ENCODE measurements at places on chromosomes 16 and 17.

- DNase-seq, result peak; percentile 16
Measured at GRCh38 chr17:50627782-50628601, 6.7 kb upstream of the ABCC3 start.

DNA sequence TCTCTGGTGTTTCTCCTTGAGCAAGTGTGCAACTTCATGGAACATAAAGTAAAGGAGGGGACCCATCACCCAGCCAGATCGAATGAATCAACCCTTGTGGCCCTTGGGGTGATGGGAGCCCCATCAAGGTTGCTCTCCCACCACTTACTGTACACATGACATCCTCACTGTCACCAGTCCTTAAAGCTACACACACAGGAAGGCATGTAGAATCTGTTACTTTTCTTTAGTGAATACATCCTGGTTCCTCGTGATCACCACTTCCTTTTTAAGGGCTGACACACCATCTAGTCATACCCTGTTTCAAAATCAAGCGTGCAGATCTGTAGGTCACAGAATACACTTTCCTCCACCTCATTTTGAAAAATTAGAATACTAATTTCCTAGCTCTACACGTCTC, 22.6 kb upstream of the MPHOSPH6 start:
- DNase-seq, result peak; percentile 68

DNA sequence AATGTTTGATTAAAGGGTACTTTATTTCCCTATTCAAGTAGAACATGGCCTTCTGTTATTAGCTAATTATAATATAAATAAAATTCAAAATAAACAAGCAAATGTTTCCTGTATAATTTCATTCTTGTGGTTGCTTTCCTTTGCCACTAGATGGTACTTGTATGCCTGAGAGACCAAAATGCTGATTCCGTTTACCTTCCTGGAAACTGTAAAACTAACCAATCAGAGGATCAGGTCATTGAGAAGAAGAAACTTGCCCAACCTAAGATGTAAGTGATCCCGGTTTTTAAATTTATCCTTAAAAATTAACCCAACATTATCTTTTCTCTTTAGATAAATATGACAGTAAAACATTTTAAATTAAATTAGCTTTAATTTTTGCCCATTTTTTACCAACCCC, 8.1 kb upstream of the ABCA5 start:
- DNase-seq, result no peak

DNA sequence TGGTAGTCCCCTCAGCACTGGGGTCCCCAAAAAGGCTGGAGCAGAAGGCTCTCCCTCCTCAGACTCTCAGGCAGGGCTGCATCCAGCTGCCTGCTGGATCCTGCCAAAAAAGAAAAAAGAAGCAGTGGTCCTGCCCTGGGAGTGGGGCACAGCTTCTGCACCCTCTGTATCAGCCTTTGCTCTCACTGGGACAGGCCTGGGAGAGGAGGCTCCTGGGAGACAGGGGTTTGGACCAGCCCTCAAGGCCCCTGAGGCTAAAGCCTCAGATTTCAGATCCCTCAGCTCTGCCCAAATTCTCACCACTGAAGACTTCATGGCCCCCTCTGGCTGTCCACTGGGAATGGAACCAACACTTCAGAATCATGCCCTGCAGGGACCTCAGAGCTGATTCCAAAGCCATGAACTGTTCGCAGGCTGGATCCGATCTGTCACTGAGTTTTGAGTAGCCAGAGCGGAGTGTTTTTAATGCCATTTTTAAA, 96.9 kb downstream of the C16orf78 start:
- DNase-seq, result no peak

- DNase-seq, result no peak
Measured at GRCh38 chr17:66990047-66990446, 25.5 kb downstream of the CACNG4 start.

DNA sequence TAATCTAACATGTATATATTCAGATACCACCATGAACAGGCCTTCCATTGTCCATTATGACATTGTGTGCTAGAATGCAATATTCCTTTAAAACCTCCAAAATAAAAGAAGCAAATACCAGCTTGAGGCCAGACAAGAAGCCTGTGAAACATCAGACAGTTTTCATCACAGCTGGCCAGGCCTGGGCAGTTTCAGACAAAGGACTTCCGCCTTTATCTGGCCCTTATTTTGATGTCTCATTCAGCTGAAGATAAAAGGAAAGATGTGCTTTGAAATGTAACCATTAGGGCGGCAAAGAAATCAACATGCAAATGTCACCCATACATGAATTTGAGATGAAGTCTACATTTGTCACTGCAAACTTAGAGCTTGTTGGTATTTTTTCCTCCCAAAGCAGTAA, 737.5 kb downstream of the KCNJ2 start:
- no peak for DNase-seq

DNA sequence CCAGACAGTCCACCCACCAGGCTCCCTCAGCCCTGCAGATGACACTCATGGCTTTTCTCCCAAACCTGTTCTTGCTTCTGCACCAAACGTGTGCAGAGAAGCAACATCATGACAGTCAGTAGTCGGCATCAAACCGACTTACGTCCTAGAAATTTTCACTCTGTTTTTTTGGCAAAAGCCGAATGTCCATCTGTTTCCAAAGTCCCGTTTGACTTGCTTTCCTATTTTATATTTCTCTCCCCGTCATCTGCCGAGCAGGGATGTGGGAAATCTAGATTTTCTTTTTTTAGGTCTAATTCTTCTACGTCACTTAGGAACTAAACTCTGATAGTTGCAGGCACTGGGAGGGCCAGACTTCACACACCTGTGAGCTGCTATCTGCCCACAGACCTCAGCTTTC, 104.9 kb downstream of the RMI2 start:
- no peak for DNase-seq

DNA sequence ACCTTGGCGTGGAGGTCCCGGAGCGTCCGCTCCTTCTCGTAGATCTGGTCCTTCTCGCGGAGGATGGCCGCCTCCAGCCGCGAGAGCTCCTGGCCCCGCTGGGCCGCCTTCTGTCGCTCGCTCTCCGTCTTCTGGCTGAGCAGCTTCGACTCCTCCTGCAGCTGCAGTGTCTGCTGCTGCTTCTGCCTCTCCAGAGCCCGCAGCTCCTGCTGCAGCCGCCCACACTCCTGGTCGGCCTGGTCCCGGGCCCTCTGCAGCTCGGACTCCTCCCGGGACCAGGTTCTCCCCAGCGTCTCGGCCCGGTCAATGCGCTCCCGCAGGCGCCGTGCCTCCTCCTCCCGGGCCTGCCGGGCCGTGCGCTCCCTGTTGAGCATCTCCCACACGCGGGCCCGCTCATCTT, 7.6 kb downstream of the CDK3 start:
- no peak for DNase-seq

DNA sequence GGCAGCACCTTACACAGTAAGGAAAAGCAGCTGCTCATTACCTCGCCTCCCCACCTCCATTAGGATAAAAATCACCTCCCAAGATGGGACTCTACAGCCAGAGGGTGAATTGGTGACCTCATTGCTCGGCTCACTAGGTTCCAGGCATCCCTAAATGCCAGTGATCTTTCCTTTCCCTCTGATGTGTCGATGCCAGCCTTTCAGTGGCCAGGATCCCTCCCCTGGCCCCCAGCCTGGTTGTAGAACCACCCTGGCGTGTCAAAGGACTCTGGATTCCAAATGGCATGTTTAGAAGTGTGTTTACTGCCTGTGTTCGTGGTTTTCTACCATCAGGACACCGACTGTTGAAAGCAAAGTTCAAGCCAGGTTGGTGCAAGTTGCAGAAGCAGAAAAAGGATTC, 72.1 kb upstream of the LYRM9 start:
- no peak for DNase-seq

- no peak for DNase-seq
Measured at GRCh38 chr16:79725051-79725450, 124.5 kb upstream of the MAF start.

DNA sequence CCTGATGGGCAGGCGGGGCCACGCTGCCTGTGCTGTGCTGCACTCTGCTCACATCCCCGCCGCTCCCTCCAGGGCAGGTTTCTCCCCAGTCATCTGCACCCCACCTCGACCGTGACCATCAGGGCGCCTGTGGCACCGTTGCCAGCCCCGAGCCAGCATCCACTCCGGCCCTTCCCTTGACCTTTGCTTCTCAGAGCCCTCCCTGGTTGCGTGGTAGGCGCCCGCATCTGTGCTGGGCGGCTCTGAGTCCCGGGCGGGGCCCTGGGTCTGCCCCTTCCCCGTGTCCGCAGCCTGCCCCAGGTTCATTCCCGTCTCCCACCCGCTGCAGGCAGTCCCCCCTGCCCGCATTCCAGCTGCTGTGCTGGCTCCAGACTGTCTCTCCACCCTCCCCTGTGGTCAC, 33.2 kb downstream of the ZNF750 start:
- DNase-seq, result no peak

- DNase-seq, result peak; percentile 75
Measured at GRCh38 chr17:28871056-28871579, 16.3 kb downstream of the ERAL1 start.

DNA sequence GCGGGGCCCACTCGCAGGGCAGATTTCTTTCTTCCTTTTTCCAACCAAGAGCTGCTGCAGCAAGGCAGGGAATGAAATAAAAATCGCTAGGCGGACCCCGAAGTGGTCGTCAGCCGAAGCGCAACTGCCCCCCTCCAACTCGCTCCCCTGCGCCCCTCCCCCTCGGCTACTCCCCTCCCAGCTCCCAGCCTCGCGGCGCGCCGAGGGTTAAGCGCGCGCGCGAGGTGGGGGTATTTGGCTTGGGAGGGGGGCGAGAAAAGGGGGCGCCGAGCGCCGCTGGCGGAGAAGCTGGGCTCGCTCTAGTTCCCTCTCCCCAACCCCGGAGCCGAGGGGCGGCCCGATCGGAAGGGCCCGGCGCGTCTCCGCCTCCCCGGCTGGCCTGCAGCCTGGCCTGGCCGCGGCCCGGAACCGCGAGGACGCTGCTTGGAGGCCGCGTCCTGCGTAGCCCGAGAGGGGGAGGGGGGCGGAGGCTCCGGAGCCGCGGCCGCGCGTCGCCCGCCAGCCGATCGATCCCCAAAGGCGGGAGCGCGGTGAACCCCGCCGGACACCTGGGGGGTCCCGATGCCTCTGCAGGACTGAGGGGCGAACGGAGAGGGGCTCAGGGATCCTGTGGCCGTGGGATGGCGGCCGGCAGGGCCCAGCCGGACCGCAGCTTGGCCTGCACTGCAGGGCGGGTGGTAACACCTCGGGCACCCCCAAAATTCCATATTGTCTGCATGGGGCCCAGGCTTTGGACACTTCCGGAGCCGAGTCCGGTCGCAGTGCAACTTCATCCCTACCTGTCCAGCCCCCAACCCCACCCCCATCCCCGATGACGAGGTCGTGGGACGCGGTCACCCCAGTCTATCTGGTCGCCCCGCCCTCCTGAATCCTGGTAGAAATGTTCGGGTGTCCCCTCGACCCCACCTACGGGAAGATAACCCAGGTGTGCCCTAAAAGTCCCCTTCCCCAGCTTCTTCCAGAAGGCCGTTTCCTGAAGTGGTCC, 4.9 kb upstream of the CBX4 start:
- DNase-seq, result no peak

GRCh38 chr16:25256695-25257469, 763 bp downstream of the ZKSCAN2 start:
- peak; percentile 32 for DNase-seq

DNA sequence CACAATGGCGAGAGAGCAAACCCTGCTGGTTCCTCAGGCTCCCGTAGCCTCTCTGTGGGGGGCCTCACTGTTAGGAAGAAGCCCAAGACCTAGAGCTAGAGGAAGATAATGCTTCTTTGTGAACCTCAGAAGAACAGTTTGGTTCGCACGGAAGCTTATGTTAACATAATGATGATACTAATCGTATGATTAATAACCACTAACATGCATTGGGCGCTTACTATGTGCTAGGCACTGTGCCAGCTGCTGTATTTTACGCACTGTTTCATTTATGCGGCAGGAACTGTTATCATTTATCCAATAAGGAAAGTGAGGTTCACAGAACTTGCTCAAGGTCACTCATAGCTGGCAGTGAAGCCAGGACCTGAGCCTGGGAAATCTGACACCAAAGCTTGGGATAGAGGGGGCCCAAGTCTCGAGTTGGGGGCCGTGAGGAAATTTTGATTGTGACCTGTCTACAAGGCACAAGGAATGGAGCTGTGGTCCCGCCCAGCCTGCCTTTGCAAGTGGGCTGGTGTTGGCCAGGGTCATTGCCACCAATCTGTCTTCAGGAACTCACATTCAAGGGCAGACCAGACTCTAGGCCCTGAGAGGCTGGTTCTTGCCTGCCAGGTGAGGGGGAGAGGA, 6.8 kb downstream of the PRCD start:
- no peak for DNase-seq
